ENCODE measurements at places on chromosomes 5 and 9. TPM values are rescaled to one million over a fixed set of nuclear protein-coding genes. Genes with fewer than 3 reads are reported as not detected.

Gene DRD1
- 1.0 TPM for total RNA-seq

Gene MEIKIN
- not detected for total RNA-seq

Gene SEMA5A
- total RNA-seq: 0.15 TPM

Gene STARD4
- 26.0 TPM for total RNA-seq

Gene TXN
- total RNA-seq: 197 TPM

Gene EXOSC3
- total RNA-seq: 45.3 TPM

Gene PKD2L2
- not detected for total RNA-seq

GRCh38 chr9:26637101-26637500 is 255.5 kb downstream of the CAAP1 start:
- H3K4me3 ChIP-seq: no peak overlapping the region
- no peaks in the 10 kb centered on the region for H3K4me1 ChIP-seq
- no peaks in the 10 kb centered on the region for H3K36me3 ChIP-seq
- no peak overlapping the region for H3K27ac ChIP-seq
- no peak for DNase-seq

GRCh38 chr9:6959270-6960000 is 201.7 kb downstream of the KDM4C start:
- no peak overlapping the region for H3K27ac ChIP-seq
- DNase-seq: no peak
- no peak overlapping the region for H3K4me3 ChIP-seq
- no peaks in the 10 kb centered on the region for H3K36me3 ChIP-seq
- H3K27me3 ChIP-seq: no peaks in the 10 kb centered on the region

GRCh38 chr5:133756036-133756435 is 143.7 kb upstream of the FSTL4 start:
- H3K27me3 ChIP-seq: peaks cover 20% of the 10 kb centered on the region
- no peak overlapping the region for H3K4me3 ChIP-seq
- H3K4me1 ChIP-seq: no peaks in the 10 kb centered on the region
- no peaks in the 10 kb centered on the region for H3K36me3 ChIP-seq
- no peak for DNase-seq

DNA sequence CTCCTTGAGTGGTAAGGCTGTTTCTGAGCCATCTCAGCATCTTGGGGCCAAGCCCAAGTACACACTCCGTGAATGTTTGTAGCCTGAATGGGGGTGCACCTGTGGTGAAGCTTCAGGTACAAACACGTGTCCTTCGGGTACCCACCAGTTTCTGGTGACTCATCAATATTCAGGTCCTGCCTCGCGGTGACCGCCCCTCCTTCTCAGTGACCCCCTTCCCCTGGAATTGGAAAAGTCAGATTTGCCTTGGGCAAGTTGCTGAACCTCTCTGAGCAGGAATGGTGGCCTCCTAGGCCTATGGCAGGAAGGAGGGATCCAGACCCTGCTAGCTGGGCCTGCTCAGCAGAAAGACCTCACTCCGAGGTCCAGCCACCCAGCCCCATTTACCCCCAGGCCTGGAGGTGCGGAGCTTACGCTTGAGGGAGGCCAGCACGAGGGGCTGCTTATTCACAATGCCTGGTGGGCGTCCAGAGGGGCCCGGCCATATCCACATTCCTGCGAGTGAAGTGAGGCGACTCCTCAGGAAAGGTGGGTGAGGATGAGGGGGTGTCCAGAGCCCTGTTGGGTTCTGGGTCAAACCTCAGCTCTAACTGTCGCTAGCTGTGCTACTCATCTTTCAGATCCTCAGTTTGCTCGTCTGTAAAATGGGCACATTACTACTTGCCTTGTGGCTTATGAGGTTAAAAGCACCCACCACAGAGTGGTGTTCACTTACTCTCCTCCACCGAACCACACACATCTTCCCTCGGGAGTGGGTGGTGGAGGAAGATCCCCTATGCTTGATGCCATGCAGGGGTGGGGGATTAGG is 7.0 kb downstream of the ADGRD2 start:
- no peaks in the 10 kb centered on the region for H3K4me1 ChIP-seq
- no peaks in the 10 kb centered on the region for H3K36me3 ChIP-seq
- no peak overlapping the region for H3K27ac ChIP-seq
- no peak for DNase-seq
- no peaks in the 10 kb centered on the region for H3K27me3 ChIP-seq

DNA sequence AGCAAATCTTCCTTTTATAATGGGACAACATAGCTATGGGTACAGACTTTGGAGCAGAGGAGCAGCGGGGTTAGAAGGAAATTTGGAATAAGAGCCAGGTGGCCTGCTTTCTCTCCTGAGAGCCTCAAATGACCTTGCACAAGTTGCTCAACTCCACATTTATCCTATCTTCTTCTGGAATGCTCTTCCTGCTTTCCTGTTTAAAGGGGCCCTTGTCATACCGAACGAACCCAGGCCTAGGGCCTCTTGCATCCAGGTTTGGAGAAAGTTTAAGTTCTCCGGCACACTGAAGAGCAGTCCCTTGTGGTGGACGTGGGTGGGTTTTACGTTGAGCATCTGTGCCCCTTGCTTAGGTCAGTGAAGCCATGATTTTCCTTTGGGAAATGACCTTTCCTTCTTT is 197.9 kb upstream of the NR3C1 start:
- no peak overlapping the region for H3K4me3 ChIP-seq
- H3K4me1 ChIP-seq: 0 out of 2 replicates have a peak, but pooled peaks cover under 1% of the 10 kb centered on the region
- H3K27ac ChIP-seq: no peak overlapping the region
- DNase-seq: no peak

GRCh38 chr5:74885170-74885569 is 19.0 kb upstream of the FAM169A start:
- no peak overlapping the region for H3K27ac ChIP-seq
- no peak for DNase-seq
- H3K27me3 ChIP-seq: no peaks in the 10 kb centered on the region
- no peaks in the 10 kb centered on the region for H3K36me3 ChIP-seq

DNA sequence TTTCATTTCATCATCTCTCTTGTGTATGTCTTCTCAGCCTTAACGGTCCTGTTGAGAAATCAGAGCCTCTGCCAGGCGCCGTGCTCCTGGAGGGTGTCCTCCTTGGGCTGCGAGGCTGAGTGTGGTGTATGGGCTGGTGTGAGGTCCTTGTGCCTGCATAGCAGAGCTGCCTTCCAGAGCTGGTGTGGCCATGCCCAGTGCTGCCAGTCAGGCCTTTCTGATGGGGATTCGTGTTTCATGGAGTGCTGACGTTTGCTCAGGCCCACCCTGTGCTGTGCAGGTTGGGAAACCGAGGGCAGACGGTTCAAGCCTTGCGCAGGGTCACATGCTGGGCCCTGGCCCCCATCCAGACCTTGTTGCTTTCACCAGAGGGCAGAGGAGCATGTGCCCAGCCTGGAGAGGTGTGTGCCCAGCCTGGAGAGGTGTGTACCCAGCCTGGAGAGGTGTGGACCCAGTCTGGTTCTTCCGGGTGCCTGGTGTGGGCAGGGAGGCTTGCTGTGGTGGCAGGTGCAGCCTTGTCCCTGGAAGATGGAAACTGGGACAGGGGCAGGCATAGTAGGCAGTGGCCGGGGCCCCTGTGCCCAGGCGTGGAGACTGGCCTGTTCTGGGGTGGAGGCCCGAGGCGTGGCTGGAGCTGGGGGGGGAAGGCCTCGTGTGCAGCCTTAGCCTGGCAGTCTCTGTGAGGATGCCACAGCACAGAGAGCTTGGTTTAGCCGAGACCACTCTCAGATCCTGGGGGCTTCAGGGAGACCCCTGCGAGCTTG is 84.0 kb downstream of the RXRA start:
- no peak for DNase-seq
- H3K27ac ChIP-seq: no peak overlapping the region
- no peaks in the 10 kb centered on the region for H3K36me3 ChIP-seq
- H3K4me1 ChIP-seq: peaks cover 31% of the 10 kb centered on the region

GRCh38 chr5:135671052-135671705 is 92.4 kb upstream of the CXCL14 start:
- no peaks in the 10 kb centered on the region for H3K27me3 ChIP-seq
- H3K4me3 ChIP-seq: no peak overlapping the region

GRCh38 chr5:125006011-125006685 is 259.7 kb upstream of the ZNF608 start:
- H3K27ac ChIP-seq: peak overlapping the region; percentile 67
- H3K4me1 ChIP-seq: peaks cover 22% of the 10 kb centered on the region
- no peaks in the 10 kb centered on the region for H3K27me3 ChIP-seq
- H3K4me3 ChIP-seq: no peak overlapping the region
- DNase-seq: no peak

All from Panc1 (cell line).